GM06990 (cell line): ENCODE measurements at places on chromosomes 6 and 20.

DNA sequence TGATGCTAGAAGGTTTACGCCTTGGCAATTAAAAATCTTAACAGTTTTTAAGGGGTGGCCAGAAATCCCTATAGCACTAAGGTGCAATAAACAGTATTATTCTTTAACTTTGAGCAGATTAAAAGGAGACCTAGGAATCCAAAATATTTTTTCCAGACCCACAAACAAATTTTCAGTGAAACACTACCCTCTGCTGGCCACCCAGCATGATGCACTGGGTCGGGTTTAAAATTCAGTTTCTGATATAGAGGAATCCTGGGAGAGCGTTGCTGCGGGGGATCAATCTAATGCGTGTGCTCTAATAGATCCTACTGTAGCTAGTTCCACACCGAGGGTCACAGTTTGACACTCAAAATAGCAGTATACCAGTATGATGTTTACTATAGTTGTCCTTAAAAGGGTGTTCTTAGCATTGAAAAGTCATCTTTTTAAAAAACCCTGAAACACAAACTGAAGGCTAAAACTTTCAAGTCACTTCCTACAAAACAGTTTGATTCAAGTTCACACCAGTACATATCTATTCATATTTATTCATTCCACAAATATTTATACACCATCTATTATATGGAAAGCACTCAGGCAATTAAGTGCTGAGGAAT lies 10.2 kb downstream of the UBE3D start:
- no peak for DNase-seq

- DNase-seq: no peak
These were observed 24.0 kb upstream of the MYT1 start for GRCh38 chr20:64140061-64140931.

DNA sequence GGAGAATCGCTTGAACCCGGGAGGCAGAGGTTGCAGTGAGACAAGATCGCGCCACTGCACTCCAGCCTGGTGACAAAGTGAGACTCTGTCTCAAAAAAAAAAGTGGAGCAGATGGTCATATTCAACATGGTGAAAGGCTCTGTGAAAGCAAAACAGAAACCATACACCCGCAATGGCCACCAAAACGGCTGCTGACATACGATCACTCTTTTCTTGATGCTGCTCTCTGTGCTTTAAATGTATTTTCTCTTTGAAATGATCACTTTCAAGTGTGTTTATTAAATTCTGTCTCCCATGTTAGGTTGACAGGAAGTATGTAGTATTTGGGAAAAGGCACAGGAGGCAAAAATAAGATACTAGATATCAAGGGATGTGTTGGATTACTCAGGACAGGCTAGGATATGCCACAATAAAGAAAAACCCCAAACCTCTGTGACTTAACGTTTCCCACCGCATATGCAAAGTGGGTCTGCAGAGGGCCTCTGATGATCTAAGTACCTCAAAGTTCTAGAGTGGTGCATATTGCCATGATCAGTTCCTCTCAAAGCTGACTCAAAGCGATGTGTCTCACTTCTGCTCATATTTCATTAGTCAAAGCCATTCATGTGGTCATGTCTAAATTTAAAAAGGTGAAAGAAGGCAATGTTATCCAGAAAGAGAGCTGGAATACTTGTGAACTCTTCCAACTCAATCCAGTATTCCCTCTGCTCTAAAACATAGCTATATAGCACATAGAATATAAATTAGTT lies 155.1 kb upstream of the SOX4 start:
- DNase-seq: peak; percentile 83

- no peak for DNase-seq
These were observed 406.1 kb downstream of the EPM2A start for GRCh38 chr6:145329257-145329656.

DNA sequence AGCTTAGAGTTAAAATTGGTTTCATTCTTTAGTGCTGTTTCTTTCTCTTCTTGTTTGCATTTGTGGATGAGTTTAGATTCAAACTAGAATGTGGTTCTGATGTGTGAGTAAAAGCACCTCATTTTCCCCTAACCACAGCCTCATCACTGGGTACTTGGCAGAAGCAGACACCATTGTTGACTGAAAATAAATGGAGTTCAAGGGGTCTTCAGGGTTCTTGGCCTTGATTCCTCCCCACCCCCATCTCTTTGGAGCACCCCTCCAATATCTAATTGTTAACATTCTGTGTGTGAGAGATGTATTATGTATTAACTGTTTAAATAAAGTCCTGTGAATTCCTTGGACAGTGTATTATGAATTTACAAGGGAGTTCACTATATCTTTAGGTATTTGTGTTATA lies 59.6 kb downstream of the JARID2 start:
- no peak for DNase-seq

DNA sequence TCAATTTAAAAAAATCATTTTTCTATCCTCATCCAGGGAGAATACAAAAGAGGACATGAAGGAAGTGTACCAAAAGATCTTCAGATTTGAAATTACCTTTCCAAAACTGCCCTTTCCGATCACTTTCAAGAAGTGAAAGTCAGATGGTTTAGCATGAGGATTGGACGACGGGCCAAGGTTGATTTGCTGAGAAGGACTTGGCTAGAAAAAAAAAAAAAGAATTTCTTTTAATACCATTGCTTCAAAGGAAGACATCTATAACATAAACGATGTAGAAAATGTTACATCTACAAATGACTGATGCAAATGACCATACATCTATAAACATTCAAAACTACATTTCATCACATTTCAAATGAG lies 120.9 kb upstream of the SLC2A12 start:
- DNase-seq: no peak

- DNase-seq: no peak
These were observed 141.4 kb downstream of the MAFB start for GRCh38 chr20:40547483-40548091.

- DNase-seq: no peak
These were observed 80.8 kb downstream of the RPP40 start for GRCh38 chr6:4923081-4923480.

DNA sequence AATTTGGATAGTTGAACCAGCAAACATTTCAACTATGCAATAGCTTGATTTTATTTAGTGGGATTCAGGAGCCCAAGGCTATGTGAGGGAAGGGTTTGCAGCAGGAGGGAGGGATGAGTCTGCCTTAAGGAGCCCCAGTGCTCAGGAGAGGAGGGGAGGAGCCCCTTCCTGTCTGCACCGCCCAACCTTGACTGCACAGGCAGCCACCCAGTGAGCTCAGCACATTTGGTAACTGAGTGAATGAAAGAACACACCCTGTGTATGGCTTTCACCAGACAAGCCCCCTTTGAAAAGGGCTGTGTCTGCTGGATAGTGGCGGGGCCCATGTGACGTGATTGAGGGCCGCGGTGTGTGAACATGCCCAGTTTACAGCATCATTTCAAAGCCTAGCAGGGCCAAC lies 17.0 kb downstream of the DACT2 start:
- DNase-seq: no peak

- no peak for DNase-seq
These were observed 2.6 kb downstream of the PRSS35 start for GRCh38 chr6:83514866-83515466.

- DNase-seq: peak; percentile 74
These were observed 231.3 kb upstream of the MARCKS start for GRCh38 chr6:113625850-113626249.

DNA sequence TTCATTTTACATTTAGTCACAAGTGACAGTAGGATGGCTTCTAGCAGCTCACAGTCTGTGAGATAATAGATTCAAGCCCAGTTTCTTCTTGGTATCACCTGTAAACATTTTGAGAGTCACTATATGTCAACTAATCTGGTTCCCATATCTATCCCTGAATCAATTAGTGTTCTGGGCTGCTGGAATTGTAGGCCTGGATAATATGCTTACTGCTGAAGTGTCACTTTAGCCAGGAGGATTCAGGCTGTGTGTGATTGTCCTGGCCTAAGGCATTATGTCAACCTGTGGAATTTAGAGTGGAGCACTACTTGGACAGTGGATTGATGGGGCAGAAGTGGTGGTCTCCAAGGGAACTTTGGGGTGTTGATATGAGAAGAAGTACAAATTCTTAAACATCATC lies 1071.8 kb upstream of the CITED2 start:
- DNase-seq: no peak

- DNase-seq: no peak
These were observed 118.0 kb downstream of the B3GAT2 start for GRCh38 chr6:70838907-70839285.

DNA sequence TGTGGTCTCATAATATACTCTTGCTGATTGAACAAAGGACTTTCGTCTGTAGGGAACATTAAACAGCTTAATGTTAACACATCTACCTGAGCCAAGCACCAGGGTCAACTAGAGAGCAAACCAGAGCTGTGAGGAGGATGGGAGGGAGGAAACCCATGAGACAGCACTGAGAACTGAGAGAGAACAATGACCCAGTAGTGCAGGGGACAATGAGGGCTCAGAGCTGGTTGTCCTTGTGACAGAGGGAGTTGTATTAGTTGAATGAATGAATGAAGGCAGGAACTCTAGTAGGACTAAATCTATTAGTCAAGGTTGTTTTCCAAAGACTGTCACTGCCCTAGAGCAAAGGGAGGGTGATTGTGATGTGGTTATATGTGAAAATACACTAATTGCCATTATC lies 28.2 kb upstream of the GSTA4 start:
- no peak for DNase-seq
